ENCODE measurements at places on chromosomes 4 and X.

- DNase-seq = no peak
Observed at GRCh38 chr4:80462621-80463091, 127.1 kb downstream of the CFAP299 start.

DNA sequence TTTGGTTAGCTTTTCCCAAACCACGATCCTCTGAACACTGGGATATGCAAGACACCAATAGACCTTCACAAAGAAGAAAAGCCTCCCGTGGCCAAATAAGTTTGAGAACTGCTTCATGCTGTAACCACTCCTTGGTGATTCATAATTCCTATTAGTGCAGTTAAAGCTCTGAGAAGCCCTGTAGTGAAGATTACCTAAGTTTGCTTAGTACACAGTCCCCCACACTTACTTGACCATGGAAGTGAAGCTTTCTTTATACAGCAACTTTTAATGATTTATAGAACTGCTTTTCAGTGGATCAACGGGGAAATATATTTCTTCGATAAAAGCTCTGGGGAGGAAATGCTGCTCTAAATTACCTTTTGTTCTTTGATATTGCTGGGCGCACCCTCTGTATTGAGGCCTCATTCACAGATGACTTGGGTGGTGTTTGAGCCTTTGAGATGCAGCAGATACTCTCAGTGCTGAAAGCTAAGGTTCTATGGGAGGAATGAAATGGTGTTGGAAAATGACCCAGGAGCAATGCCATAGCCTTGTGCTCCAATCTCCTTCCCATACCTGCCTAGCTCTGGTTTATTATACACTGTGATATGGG is 67.4 kb downstream of the CBLL2 start:
- DNase-seq = no peak

DNA sequence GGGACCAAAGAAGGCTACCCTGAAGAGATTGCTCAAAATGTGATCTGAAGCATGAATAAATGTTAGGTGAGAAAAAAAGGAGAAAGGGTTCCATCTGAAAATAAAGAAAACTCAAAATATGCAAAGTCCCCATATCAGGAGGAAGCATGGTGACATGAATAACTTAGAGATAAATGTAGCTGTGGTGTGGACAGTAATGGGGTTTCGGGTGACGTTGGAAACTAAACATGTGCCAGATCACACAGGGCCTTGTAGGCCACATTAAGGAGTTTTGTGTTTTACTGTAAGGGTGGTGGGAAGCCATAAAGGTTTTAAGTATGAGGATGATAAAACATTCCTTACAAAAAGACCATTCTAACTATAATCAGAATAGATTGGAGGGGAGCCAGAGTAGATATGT is 40.3 kb upstream of the ACSL4 start:
- DNase-seq = no peak

- DNase-seq = no peak
Observed at GRCh38 chr4:30867427-30867826, 147.3 kb downstream of the PCDH7 start.

DNA sequence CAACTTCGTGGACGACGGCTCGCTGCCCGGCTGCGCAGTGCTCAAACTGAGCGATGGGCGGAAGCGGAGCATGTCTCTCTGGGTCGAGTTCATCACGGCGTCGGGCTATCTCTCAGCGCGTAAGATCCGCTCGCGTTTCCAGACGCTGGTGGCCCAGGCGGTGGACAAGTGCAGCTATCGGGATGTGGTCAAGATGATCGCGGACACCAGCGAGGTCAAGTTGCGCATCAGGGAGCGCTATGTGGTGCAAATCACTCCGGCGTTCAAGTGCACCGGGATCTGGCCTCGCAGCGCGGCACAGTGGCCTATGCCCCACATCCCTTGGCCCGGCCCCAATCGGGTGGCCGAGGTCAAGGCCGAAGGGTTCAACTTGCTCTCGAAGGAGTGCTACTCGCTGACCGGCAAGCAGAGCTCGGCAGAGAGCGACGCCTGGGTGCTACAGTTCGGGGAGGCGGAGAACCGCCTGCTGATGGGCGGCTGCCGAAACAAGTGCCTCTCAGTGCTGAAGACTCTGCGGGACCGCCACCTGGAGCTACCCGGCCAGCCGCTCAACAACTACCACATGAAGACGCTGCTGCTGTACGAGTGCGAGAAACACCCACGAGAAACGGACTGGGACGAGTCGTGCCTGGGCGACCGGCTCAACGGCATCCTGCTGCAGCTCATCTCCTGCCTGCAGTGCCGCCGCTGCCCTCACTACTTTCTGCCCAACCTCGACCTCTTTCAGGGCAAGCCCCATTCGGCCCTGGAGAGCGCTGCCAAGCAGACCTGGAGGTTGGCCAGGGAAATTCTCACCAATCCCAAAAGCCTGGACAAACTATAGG is 1.5 kb downstream of the MAB21L2 start:
- no peak for DNase-seq

- DNase-seq = no peak
Observed at GRCh38 chr4:184306949-184307348, 89.3 kb upstream of the ENPP6 start.

DNA sequence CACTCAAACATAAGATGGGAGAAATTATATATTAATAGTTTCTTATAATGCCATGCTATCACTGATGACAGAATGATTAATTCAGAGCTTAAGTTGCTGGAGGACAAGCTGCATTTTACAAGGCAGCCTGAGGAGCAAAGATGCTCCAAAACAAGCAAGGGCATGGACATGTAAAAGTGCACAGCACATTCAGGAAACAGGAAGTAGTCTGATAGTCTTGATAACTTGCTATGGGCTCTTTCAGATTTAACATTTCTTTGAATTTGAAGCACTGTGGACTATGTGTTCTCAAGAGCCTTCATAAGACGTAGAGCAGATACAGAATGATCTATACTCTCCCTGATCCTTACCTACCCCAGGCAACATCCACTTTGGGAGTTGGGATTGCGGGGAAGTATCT is 50.0 kb downstream of the AMMECR1 start:
- DNase-seq = no peak

- no peak for DNase-seq
Observed at GRCh38 chr4:95091272-95091671, 333.5 kb downstream of the BMPR1B start.
